ENCODE measurements at places on chromosomes 16 and 17.

DNA sequence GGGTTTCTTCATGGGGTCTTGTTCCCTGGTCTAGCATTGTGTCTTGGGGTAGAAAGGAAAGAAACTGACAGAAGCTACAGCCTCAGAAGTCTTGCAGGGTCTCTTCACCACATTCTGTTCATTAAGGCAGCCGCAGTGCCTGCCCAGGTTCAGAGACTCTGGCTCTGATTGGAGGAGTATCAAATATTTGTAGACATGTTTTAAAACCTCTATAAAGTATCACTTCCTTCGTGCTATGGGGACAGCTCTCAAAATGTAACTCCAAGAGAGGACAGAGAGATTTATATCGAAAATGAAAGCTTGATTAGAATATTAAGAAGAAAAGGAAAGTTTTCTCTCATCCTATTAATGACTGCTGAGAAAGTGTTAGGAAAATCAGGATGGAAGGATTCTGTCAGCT lies 107.0 kb upstream of the CACNG3 start:
- DNase-seq, result no peak

DNA sequence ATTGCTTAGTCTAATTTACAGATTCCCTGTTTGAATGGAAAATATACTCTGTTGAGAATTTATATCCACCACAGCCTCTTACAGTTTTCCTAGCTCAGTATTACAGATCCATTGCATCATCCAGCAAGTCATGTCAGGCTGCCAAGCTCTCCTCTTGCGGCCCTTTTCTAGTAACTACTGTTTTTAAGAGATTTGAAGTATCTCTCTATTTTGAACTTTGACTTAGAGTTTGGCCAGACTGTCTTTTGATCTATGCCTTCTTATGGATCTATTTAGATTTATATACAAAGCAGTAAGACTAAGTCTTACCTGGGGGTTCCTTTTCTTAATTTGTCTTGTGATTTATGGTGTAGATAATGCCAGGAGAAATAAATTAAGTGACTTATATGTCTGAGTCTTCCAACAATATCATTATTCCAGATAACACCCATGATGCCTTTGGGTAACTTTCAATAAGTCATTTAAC lies 53.1 kb upstream of the ABCC11 start:
- DNase-seq, result no peak

- peak; percentile 32 for DNase-seq
Observed at GRCh38 chr17:38584350-38584925, 21.3 kb downstream of the SRCIN1 start.

- DNase-seq, result peak; percentile 64
Observed at GRCh38 chr17:41547921-41548843, 20.1 kb upstream of the KRT19 start.

DNA sequence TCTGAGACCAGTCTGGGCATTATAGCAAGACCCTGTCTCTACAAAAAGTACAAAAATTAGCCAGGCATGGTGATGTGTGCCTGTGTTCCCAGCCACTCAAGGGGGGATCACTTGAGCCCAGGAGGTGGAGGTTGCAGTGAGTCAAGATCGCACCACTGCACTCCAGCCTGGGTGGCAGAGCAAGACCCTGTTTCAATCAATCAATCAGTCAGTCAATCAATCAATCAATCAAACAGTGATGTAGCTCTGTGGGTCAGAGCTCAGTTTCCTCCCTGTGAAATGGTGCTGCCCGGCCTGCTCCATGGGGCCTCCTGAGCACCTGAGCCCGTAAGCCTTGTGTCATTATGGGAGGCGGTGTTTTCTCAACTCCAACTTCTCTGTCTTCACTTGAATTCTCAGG lies 167.1 kb upstream of the CIBAR2 start:
- DNase-seq, result no peak
